ENCODE measurements at places on chromosomes 4 and X.

DNA sequence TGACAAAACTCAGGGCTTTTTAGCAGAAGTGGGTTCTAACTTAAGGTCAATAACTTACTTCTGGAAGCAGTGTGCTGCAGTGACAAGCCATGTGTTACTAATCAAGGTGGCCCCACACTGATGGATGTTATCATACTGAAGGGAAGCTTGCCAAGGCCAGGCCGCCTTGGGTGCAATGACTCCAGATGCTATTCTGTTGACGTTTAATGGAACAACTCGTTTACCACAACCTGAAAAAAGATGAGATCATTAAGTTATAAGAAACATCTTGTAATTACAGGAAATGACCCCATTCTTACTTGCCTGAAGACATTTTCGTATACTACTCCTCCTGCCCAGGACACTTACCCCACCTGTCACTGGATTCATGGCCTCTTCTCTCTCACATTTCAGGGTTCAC is 38.9 kb upstream of the TMPRSS11D start:
- DNase-seq = no peak

DNA sequence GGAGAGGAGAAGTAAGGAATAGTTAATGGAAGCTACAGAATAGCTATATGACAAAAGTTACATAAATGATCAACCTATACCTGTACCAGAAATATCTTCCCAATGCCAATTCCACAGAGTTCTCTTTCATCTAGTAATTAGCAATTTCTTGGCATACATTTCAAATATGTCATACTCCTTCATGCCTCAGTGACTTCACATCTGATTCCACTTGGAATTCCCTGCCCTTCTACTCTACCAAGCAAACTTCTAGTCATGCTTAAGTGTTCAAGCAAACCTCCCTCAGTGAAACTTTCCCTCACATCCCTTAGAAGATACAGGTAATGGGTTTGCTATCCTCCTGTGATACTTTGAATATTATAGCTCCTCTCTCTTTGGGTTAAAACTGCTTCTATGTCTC is 127.1 kb downstream of the KLHL13 start:
- no peak for DNase-seq

GRCh38 chrX:85977218-85977617 is 70.1 kb downstream of the CHM start:
- DNase-seq = no peak

- no peak for DNase-seq
Measured at GRCh38 chr4:16450724-16451123, 224.5 kb upstream of the TAPT1 start.

- DNase-seq = no peak
Measured at GRCh38 chrX:68332201-68332731, 101.0 kb downstream of the OPHN1 start.

- DNase-seq = no peak
Measured at GRCh38 chrX:41720125-41720779, 3.7 kb upstream of the GPR82 start.

DNA sequence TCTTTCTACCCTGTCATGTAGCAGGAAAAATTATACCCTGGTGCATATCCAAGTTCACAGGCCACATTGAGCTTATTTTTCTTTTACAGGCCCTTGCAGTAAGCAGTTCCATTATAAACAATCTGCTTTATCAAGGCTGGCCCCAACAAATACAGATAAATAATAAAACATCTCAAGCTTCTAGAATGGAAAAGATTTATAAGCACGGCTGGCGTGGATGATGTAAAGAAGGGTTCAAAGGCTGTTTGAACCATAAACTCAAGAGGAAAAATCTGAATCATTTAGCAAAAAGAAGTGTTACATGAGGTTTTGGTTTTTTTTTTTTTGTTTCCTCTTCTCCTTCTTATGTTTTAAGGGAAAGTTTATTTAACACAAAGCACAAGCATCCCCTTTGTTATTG is 109.7 kb downstream of the UNC5C start:
- DNase-seq = no peak

GRCh38 chr4:110361921-110362320 is 114.0 kb upstream of the ENPEP start:
- DNase-seq = no peak

DNA sequence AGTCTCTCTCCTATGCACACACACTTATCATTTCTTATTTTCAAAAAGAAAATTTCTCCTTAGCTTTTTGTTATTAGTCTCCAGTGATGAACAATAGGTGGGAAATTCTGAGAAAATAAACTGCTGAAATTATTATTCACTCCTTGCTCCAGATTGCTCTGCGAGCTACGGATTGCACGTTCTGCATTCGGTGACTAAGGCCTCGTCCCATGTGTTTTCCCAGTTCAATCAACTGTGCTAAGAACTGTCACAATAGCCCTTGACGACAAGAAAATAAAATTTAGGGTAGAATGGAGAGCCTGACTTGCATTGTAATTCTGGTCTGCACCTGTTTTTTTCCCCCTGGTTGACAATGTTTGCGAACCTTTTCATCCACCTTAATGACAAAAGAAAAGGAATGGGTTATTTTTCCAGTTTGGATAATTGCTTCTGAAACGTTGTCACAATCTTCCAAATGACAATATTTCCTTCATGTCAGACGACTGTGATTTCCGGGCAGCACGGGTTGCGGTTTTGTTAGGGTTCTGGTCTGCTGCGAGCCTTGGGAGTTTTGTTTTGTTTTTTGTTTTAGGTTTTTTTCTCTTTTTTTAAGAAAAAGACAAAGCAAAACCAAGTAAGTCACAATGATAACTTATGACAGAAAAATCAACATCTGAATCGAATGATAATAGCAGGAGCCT is 124.5 kb upstream of the NOCT start:
- no peak for DNase-seq

- no peak for DNase-seq
Measured at GRCh38 chr4:1695913-1696312, 11.8 kb upstream of the FAM53A start.

DNA sequence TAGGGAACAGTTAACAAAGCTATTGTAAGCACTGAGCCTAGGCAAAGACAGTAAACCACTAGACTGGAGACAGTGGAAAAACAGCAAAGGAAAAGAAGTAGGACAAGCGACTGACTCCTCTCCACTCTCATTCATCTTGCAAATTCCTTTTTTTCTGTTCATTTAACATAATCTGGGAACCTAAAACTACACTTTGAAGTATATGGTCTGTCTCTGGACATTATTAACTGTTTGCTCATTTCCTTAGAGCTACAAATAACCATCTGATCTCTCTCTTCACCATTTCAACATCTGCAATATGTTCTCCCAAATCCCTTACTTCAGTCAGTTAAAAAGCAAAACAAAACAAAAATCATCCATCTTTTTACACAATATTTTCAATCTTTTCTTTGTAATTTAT is 642 bp downstream of the HMGN5 start:
- DNase-seq = no peak

DNA sequence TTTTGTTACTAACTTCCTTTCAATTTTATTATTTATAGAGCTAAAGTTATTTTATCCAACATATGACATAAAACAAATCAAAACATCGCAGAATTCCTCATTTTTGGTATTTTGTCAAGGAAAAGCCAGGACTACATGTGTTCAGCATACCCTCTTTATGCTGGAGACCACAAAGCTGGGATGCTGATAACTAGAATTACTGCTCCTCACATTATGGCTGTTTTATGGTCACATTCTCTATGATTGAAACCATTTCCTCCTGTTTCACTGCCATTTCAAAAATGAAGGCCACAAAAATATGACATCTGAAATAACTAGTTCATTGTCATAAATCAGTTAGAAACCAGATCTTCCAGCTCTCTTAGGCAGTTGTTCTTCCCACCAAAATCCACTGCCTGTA is 41.7 kb downstream of the KLHL34 start:
- no peak for DNase-seq

GRCh38 chr4:94957030-94957429 is 199.3 kb downstream of the BMPR1B start:
- DNase-seq = no peak

- DNase-seq = no peak
Measured at GRCh38 chr4:54368281-54369265, 139.5 kb downstream of the PDGFRA start.

DNA sequence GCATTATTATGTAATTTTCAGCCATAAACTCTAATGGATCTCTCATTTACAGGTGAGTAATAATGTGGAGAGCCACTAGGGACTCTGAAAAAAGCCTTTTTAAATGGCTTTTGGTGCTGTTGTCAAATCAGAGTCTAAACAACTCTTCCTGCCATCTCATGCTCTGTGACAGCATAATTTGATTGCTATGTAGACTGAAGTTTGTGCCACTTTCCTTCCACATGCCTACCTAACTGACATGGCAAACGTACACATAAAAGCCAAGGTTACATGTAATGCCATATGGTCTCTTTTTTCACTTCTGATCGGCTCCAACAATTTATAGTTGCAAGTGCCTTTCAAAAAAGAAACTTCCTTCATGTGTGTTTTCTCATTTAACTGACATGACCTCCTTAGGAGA is 94.3 kb downstream of the SH2D1A start:
- DNase-seq = no peak

DNA sequence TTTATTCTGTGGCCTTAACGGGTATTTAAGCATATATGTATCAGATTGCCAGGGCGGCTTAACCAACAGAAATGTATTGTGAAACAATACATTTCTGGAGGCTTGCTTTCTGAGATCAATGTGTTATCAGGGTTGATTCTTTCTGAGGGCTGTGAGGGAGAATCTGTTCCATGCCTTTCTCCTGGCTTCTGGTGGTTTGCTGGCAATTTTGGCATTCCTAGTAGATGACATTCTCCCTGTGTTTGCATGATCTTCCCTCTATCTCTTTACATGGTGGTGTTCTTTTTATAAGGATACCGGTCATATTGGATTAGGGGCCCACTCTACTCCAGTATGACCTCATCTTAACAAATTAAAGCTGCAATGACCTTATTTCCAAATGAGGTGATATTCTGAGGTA is 16.9 kb upstream of the CEP135 start:
- DNase-seq = no peak

DNA sequence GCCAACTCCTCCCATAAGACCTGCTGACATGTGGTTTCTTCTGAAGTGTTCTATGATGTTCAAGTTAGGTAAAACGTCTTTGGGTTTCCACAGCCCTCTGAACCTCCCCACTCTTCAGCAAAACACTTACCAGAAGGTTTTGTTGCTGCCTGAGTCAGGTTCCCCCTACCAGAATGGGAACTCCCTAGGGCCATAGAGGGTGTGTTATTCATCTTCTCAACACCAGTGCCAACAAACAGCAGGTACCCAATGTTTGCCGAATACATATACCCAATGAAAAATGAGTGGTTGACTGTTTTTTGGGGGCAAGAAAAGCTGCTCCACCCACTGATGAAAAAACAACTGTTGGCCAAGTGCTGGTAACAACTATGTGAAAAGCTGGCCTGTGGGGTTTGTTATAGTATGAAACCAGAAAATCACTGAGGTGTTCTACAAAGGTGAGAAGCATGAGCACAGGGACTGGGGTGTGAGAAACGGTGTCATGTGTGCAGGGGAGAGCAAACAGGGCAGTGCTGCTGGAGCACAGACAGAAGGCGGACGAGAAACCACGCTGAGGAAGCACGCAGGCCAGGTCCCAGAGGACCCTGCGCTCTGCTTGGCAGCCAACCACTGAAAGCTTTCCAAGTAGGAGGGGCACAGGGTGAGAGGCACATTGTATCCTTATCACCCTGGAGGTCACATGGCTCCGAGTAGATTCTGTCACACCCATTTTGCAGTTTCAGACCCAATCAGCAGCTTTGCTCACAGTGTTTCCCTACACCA is 28.8 kb downstream of the ATP8A1 start:
- DNase-seq = no peak

DNA sequence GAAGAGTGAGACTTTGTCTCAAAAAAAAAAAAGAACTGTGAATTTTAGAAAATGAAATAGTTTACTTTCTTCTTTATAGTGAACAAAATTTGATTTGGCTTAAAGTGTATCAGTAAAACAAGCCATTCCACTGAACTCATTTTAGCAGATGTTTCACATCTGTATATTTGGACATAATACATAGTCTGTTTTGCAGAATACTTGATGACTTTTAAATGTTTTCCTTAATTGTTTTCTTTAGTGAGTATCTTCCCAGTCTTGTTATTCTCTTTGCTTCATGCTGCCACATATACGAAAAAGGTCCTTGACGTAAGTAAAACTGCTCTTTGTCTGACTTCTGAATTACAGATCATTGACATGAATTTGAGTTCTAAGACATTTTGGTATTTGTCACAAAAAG is 8.3 kb downstream of the TMEM33 start:
- DNase-seq = no peak

DNA sequence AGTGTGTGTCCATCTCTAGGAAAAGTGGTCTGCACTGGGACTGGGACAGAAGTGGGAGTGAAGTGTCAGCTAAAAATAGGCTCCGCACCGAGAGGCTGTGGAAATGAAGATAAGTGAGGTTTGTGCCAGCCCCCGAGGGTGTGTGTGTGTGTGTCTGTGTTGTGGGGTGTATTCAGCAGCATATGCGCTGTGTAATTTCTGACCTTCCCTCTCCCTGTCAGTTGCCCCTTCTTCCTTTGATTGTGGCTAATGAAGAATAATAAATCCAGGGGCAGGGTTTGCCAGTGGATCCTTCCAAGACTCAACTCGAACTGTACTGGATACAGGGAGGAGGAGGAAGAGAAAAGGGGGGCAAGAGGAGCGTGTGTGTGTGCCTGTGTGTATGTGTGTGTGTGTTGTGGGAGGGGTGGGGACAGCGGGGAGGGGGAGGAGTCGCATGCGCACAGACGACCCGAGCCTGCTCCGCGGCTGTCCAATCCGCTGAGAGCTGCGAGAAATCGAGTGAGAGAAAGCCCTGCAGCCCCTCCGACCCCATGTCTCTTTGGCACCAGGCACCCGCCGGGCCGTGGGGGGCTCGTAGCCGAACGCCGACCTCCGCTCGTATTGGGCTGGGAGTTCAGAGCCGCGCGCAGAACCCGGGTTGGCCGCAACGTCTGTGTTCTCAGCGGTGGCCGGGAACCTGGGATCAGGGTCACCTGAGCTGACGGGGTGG is 916 bp upstream of the POU4F2 start:
- DNase-seq = no peak

DNA sequence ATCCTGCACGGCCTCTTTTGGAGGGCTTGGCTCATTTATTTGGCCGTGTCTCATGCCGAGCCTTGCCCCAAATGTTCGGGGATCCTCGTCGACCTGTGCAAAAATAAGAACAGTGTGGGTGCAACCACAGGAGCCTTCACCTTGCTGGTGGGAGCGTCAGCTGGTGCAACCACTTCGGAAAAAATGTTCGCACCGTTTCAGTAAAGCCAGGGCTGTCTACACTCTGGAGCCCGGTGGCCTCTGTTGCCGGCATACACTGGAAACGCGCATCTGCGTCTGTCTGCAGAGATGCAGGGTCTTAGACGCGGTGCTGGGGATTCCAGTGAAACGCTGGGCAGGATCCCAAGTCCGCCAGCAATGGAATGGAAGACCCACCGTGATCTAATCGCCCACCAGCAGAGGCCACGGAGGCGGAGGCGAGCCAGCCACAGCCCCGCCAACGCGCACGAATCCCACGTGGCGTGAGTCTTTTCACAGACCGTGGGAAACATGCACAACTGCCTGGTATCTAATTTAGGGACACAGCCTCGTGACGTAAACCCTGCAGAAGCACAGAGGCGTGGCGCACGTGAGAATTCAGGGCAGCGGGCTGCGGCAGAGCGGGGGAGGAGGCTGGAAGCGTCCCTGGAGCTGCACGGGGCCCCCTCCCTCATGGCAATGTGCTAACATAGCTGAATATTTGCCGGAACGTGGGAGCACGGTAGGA is 13.8 kb upstream of the MXD4 start:
- no peak for DNase-seq

Data from activated gamma-delta T cell (primary cell).